Calu3 (cell line): ENCODE measurements at places on chromosomes 12 and 14. TPM values are rescaled to one million over a fixed set of nuclear protein-coding genes. Genes with fewer than 3 reads are reported as not detected.

DNA sequence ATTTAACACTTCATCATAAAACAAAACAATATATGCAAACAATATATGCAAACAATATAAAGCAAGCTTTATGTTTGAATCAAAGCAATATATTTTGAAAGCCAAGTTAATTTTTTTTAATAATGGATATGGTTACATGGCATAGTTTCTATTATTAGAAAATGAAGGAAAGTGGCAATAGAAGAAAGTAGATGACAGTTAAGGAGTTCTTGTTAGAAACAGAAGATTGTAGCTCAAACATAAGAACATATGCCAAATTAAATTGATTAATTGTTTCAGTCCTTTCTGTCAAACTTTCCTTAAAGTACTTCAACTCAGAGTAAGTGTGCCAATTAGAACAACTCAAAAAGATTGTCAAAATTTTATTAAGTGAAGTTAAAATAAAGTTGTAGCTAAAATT, 1248.3 kb downstream of the SLC16A7 start:
- no peak overlapping the region for H3K27ac ChIP-seq
- DNase-seq: no peak
- no peaks in the 10 kb centered on the region for H3K27me3 ChIP-seq
- H3K4me3 ChIP-seq: no peak overlapping the region
- H3K36me3 ChIP-seq: no peaks in the 10 kb centered on the region
- H3K4me1 ChIP-seq: peaks cover 9% of the 10 kb centered on the region

DNA sequence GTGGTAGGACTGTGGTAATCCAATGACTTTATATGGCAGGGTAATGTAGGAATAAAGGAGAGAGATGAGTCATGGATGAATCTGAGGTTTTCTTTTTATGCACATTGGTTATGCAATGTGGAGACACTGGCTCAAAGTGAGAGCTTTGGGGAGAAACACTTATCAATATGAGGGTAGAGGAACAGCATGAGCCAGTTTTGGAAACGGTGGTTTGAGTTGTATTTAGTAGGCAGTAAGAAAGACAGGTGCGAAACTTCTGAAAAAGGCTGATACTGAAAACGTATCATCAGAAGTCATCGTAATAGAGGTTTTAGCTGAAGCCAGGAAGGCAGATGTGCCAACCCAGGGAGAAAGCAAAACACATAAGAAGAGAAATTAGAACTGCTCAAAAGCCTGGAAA, 854.8 kb upstream of the SEL1L start:
- no peaks in the 10 kb centered on the region for H3K4me1 ChIP-seq
- DNase-seq: no peak
- H3K27me3 ChIP-seq: no peaks in the 10 kb centered on the region
- H3K27ac ChIP-seq: no peak overlapping the region
- H3K36me3 ChIP-seq: no peaks in the 10 kb centered on the region

GRCh38 chr14:88069677-88070076, 64.7 kb downstream of the GPR65 start:
- no peak overlapping the region for H3K4me3 ChIP-seq
- H3K4me1 ChIP-seq: no peaks in the 10 kb centered on the region
- DNase-seq: no peak
- no peaks in the 10 kb centered on the region for H3K27me3 ChIP-seq
- no peak overlapping the region for H3K27ac ChIP-seq

GRCh38 chr12:42484996-42485395, 104.5 kb downstream of the PRICKLE1 start:
- no peak overlapping the region for H3K27ac ChIP-seq
- H3K4me1 ChIP-seq: peaks cover 9% of the 10 kb centered on the region
- H3K4me3 ChIP-seq: no peak overlapping the region
- no peak for DNase-seq

- no peaks in the 10 kb centered on the region for H3K4me1 ChIP-seq
- H3K4me3 ChIP-seq: no peak overlapping the region
- DNase-seq: no peak
- no peak overlapping the region for H3K27ac ChIP-seq
- no peaks in the 10 kb centered on the region for H3K36me3 ChIP-seq
Measured at GRCh38 chr14:40616579-40616978, 990.1 kb upstream of the LRFN5 start.

DNA sequence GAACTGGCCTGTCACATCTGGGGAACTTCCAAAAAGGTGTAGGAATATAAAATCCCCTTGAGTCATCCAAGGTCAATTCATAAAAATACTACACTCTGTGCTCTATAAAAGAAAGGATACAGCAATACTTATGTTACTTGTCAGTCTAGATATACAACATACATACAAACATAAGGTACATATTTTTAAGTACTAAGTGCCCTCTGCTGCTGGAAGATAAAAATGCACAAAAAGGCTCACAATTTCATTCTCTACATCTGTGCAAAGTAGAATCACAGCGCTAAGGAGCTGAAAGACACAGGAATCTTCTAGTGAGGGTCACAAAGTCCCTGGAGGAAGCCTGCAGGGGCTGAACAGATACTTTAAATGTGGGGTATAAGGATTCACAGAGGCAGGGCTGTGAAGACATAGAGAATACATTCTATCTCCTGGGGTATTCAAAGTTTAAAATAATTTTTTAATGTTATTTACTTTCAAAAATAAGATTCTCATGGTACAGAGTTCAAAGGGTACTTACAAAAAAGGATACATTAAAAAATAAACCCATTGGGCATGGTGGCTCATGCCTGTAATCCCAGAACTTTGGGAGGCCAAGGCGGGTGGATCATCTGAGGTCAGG, 10.2 kb upstream of the GOLGA5 start:
- peaks cover 21% of the 10 kb centered on the region for H3K4me1 ChIP-seq
- no peaks in the 10 kb centered on the region for H3K36me3 ChIP-seq
- no peaks in the 10 kb centered on the region for H3K27me3 ChIP-seq
- no peak overlapping the region for H3K27ac ChIP-seq

- H3K27me3 ChIP-seq: no peaks in the 10 kb centered on the region
- H3K27ac ChIP-seq: no peak overlapping the region
- H3K4me1 ChIP-seq: peaks cover 9% of the 10 kb centered on the region
Measured at GRCh38 chr14:21771671-21772070, 98.1 kb upstream of the OR4E1 start.

DNA sequence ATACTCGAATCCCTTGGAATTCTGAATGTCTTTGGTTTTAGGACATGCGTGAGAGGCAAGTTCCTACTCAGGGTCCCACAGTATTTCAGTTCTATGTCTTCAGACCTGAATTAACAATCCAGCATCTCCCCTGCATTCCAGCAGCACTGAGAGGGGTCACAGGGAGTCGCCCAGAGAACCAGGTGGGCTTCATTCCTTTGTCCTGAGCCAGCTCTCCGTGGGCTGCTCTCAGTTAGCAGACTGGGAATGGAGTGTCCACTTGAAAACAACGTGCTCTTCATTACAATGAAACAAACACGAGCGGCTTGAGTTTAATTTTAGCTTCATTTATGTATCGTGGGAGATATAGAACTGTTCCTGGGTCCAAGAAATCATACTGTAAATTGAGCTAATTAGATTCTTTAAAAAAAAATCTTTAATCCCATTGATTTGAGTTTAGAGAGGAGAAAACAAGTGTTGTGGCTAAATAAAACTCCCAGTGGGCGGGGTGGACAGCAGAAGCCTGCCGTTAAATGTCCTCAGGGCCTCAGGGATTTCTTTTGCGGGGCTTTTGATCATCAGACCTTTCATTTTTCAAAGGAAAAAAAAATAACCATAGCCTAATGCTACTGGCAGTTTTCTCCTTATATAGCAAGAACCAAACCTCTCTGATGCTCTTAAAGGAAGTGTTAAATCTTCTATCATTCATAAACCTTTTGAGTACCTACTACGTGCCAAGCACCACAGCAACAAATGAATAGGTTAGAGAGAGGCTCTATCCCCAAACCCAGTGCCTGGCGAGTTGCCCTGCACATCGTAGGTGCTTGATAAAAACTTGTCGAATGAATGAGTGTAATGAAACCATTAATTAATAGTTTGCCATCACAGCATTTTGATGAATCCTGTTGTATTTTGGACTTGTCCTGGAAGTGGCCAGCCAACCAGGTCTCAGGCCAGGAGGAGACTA, 140.4 kb downstream of the CHST11 start:
- H3K4me1 ChIP-seq: no peaks in the 10 kb centered on the region
- H3K36me3 ChIP-seq: no peaks in the 10 kb centered on the region
- H3K4me3 ChIP-seq: no peak overlapping the region
- no peak overlapping the region for H3K27ac ChIP-seq

Gene JPH4
- not detected in 2 replicates for total RNA-seq

Gene C12orf56
- 3.8 and 4.7 TPM in 2 replicates for total RNA-seq

Gene ETFBKMT
- 2.2 and 2.3 TPM in 2 replicates for total RNA-seq

Gene VSIG10
- 52.0 and 53.6 TPM in 2 replicates for total RNA-seq
